ENCODE measurements at places on chromosomes 1 and 21. TPM values are rescaled to one million over a fixed set of nuclear protein-coding genes. Genes with fewer than 3 reads are reported as not detected.

DNA sequence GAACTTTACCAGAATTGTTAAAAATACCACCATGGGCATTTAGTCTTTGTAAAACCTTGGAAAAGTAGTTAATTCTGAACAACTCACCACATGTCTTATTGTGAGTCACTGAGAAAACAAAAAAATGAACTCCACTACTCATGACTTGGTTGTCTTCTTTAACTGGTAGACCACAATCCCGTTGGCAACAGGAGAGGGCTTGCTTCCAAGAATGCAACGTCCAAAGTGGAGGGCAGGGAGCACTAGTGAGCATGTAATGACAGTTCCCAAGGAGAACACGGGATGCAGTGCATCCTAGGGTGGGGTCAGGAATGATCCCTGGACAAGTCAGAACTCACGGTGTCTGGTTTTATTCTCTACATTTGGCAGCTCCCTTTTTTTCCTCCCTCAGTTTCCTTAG lies 15.2 kb upstream of the HMCN1 start:
- no peak for DNase-seq

DNA sequence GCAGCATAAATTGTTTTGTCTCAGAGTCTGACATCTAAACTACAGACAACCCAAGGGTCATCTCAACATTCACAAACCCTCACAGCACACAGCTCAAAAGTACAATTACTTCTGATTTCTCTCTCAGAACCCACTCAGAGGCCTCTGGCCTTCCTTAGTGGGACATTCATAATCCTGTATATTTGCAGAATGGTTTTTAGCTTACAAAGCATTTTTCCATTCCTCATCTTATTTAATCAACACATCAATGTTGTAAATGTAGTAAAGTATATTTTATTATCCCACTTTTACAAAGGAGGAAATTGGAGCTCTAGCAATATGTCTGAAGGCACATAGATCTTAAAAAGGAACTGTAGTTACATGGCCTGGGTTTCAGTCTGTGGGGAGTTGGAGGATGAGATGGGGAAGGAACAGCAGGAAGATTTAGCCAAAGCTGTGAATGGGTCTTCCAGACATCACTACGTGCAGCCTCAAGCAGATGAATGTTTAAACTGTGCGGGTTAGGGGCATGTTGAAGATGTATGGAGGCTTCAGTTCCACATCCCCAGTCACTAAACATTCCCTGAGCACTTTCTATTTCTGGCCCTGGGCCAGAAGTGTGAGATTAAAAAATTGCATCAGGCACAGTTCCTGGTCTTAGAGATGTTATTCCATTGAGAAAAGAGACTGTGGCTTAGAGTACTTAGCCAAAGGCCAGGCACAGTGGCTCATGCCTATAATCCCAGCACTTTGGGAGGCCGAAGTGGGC lies 13.3 kb downstream of the AKNAD1 start:
- DNase-seq = no peak

DNA sequence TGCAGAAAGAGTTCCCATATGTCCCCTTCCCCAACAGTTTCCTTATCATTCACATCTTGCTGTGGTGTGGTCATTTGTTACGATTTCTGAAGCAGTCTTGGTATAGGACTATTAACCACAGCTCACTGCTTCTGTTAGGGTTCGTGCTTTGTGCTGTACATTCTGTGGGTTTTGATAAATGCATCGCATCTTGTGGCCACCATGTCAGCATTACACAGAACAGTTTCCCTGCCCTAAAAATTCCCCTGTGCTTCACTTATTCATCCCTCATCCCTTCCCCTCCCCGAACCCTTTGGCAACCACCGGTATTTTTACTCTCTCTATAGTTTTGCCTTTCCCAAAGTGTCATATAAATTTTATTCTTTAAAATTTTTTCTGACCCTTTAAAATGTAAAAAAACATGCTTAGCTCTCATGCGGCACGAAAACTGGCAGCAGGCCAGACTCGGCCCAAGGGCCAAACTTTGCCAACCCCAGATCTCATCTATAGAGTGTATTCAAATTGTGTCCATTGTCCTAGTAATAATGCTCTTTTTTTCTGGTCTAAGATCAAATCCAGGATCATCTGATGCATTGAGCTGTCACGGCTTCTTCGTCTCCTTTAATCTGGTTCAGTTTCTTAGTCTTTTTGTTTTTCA lies 78.2 kb downstream of the SIM2 start:
- DNase-seq = no peak

DNA sequence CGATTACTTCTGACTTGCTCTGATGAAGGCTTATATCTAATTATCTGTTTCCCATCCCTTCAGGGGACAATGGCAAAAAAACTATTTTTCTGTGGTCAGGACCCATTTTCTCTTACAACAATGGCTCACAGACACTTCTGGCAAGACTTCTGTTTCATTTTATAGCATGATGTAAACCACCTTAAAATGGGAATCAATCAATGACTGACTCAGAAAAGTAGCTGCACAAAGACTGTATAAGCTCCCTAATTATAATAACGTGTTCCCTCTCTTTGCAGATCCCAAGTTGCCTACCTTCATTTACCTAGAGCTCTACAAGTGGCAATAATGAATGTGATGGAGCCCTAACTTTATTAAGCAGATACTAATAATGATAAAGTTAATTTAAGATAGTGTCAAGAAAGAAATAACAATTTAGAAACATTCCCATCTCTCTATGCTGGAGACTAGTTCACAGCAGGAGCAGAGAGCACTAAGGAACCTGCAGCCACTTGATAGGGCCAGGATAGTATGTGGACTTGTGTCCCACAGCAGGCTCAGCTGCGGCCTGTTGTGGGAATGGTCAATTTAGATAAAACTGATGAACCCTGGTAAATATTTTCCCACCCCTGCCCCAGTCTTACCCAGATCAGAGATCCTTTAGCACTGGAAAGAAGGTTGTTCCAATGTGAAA lies 538 bp downstream of the GBP2 start:
- DNase-seq = no peak

DNA sequence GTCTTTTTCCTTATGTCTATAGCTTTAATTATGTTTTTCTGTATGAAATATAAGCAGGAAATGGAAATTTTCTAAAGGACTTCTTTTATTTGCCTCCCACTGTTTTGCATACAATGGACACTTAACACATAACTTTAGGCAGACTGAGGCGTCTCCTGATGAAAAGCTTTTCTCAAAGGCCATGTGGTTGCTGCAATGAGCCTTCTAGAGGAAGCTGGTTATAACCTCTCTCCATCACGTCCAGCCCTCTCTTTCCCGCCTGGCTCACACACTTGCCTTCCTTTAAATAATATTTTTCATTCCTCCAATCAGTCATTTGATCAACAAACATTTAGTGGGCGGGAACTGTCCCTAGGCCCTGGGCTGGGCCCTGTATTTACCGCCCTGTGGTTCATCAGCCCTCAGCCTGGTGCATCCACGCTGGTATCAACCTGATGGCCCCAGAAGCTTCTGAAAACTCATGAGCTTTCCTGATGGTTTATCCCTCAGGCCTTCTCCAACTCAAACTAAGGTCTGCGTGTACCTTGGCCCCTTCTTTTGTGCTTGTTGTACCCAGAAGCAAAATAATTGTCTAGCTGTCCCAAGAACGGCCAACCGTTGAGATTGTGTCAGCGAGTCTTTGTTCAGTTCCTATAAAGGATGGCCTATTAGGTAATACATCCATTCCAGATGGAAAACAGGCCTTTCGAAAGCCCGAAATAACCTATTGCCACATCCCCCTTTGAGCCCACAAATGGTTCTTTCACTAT lies 75.3 kb upstream of the LYST start:
- no peak for DNase-seq

RIPPLY3 gene
- total RNA-seq = not detected
